ENCODE measurements at places on chromosomes 3 and 15. TPM values are rescaled to one million over a fixed set of nuclear protein-coding genes. Genes with fewer than 3 reads are reported as not detected.

DNA sequence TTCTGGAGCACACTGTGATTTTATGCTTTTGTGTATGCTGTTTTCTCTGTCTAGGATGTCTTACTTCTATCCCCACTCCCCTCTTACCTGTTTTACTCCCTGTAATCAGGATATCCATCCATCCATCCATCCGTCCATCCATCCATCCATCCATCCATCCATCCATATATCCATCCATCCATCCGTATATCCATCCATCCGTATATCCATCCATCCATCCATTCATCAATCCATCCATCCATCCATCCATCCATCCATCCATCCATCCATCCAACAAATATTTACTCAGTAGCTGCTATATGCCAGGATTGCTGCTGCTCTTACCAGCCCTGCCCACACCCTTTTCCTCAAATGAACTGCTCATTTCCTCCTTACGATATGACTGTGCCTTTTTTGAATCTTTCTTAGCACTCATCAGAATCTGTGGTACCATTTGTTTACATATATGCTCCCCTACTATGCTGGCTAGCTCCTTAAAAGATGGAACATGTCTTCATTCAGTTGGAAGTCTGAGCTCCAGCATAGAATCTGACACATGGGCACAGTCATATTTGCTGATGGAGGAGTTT is 35.2 kb downstream of the USP13 start:
- no peak overlapping the region for H3K4me3 ChIP-seq
- H3K27ac ChIP-seq, result no peak overlapping the region
- H3K4me1 ChIP-seq, result no peaks in the 10 kb centered on the region

- H3K27me3 ChIP-seq, result no peaks in the 10 kb centered on the region
- peaks cover 2% of the 10 kb centered on the region for H3K4me1 ChIP-seq
- DNase-seq, result no peak
Measured at GRCh38 chr3:52422669-52423068, 22.2 kb downstream of the SEMA3G start.

- H3K4me3 ChIP-seq, result no peak overlapping the region
- no peaks in the 10 kb centered on the region for H3K4me1 ChIP-seq
- peaks cover 8% of the 10 kb centered on the region for H3K36me3 ChIP-seq
- H3K27me3 ChIP-seq, result no peaks in the 10 kb centered on the region
Measured at GRCh38 chr3:174023421-174023820, 625.9 kb downstream of the NLGN1 start.

DNA sequence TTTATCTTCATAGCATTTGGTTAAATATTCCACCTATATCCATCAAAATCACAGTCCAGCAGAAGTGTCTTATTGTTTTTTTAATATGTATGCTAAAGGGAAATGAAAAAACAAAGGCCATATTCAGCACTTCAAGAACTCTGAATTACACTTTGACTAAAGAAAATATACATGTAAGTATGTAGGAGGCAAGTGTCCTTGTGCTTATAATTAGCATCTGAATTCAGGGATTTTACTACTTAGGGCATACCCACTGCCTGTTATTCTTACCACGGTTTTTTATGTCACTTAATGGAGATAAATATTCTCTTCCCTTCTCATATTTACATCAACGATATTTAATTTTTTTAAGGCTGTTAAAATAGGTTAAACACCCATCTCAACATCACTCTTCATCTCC is 117.3 kb downstream of the TBC1D5 start:
- H3K4me3 ChIP-seq, result no peak overlapping the region
- peaks cover 35% of the 10 kb centered on the region for H3K4me1 ChIP-seq
- no peak for DNase-seq
- peaks cover 3% of the 10 kb centered on the region for H3K36me3 ChIP-seq
- H3K27ac ChIP-seq, result no peak overlapping the region
- no peaks in the 10 kb centered on the region for H3K27me3 ChIP-seq

GRCh38 chr3:171979081-171979480 is 60.3 kb upstream of the FNDC3B start:
- no peaks in the 10 kb centered on the region for H3K27me3 ChIP-seq
- no peak for DNase-seq
- H3K4me1 ChIP-seq, result peaks cover 3% of the 10 kb centered on the region
- H3K36me3 ChIP-seq, result no peaks in the 10 kb centered on the region
- H3K4me3 ChIP-seq, result no peak overlapping the region
- H3K27ac ChIP-seq, result no peak overlapping the region

GRCh38 chr3:122864498-122864897 is 69.6 kb downstream of the SLC49A4 start:
- H3K4me1 ChIP-seq, result no peaks in the 10 kb centered on the region
- H3K4me3 ChIP-seq, result no peak overlapping the region
- no peak overlapping the region for H3K27ac ChIP-seq
- H3K36me3 ChIP-seq, result peaks cover 4% of the 10 kb centered on the region

C3orf70 gene
- total RNA-seq, result 15.9 TPM

TMEM266 gene
- total RNA-seq, result 0.34 TPM

NR2E3 gene
- not detected for total RNA-seq
